Activated gamma-delta T cell (primary cell): ENCODE measurements at places on chromosomes 2 and 18.

DNA sequence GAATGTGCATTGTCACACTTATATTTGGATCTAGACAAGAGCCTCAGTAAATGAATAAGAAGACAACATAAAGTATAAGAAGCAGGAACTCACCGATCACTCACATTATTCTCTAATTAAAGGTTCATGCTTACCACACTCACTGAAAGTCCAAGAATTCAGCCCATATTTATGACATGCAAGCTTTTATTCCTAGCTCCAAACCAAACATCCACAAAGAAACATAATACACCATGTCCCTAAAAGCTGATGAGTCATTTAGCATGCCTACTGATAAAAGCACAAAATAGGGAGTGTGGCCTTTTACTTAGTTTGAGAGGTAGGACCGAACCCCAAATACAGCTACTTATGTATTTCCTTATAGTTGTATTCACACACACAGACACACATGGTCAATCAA, 1094.6 kb upstream of the CDH2 start:
- DNase-seq, result no peak

- no peak for DNase-seq
Observed at GRCh38 chr2:239762655-239763269, 262.4 kb downstream of the NDUFA10 start.

DNA sequence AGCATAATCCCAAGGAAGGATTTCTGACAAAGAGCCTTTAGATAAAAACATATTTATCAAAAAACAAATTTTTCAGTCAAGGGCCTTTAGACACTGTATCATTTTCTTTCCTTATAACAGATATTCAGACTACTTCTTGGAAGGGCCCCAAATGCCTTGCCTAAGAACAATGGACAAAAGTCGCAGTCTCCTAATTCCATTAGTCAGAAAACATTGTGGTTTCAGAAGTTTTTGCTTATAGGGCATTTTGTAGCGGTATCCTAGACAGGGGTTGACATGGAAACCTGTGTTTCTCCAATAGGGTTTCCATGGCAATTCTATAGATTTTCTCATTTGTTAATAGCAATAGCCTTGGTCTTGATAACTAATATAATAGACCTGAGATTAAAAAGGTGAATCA, 36.7 kb upstream of the AGPS start:
- DNase-seq, result no peak

DNA sequence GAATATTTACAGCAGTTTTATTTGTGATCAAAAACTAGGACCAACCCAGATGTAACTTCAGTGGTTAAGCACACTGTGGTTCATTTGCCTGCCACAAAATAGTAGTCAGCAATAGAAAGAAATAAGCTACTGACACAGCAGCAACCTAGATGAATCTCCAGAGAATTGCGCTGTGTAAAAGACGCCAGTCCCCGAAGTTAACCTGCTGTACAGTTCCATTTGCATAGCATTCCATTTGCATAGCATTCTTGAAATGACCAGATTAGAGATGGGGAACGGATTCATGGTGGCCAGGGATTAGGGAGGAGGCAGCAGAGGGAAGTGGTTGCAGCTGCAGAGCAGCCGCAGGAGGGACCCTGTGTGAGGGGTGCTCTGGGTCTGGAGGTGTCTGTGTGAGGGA, 39.3 kb upstream of the NFATC1 start:
- no peak for DNase-seq

DNA sequence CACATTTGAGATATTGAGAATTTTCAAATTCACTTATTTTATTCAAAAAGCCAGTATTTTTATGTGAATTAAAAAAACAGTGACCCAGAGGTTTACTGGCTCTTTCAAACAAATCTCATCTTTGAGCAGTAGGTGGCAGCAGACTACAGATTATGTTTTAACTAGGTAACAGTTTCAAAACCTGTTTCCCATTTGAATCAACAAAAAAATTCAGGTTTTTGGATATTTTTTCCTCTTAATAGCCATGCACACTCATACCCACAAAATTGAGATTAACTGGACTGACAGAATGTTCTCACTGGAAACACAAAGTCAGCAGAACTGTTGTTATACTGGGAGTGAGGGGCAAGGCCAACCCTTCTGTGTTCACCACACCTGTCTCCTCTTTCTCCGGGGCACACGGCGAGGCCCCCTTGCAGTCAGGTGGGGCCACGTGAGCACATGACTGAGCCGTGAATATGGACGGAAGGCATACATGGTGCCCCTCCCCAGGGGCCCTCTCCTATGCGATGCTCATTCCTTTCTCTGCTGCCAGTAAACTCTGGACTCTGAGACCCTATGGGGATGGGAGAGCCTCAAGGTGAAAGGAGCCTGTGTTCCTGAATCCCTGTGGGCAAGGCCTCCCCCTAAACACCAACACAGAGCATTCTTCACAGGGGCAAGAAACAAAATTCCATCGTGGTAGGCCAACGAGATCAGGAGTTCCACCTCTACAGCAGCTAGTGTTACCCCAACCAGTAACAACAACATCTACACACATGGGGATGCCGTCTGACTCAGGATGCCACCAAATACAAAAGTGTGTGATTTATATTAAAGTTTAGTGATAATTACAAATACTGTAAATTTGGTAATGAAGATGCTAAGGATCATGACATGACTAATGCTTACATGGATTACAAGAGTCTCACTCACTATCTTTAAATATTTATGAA, 80.4 kb downstream of the LPIN2 start:
- DNase-seq, result no peak

DNA sequence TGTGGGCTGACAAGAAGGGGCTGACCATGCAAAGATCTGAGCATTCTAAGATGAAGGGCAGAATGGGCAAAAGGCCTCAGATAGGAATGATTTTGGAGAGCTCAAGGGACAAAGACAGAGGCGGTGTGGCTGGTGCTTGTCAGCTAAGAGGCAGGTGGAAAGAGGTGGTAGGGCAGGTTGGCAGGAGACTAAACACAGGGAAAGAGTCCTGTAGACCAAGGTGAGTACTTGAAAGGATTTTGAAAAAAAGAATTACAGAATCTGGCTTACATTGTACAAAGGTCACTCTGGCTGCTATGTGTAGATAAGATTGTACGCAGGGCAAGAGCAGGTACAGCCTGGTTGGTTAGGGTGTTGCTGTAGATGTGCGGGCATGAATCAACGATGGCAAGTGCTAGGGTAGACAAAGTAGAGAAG, 50.6 kb downstream of the STK39 start:
- no peak for DNase-seq

DNA sequence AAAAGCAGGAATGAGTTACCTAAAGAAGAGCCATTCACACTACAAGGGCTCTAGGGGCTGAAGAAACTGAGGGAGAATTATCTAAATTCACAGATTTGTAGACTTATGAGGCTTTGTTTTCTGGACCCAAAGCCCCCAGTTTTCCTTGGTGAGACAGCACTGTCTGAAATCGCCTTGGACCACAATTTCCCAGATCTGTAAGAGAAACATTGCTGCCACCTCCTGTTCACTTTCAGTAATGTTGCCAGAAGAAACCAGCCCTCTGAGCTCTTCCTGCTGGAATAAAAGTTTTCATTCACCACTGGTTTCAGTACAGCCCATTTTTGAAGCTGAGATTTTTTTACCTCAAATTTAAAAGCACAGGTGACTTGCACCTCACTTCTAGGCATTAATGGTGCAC, 169.2 kb downstream of the CDH20 start:
- no peak for DNase-seq

DNA sequence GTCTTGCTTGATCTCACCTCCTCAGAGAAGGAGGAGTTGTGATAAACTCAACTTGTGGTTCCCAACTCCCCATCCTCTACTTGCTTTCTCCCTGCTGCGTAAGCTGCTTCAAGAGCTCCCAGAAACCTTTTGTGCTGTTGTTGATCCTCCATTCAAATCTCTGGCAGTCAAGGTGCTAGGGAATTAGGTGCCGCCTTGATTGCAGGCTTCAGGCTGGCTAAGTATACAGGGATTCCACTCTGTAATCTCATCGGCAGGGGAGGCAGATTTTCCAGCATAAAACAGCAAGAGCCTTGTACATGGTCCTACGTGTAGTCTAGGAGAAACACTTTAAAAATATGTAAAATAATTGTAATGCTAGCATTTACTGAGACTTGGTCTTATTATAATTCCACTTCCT, 116.2 kb upstream of the DDX18 start:
- no peak for DNase-seq
